ENCODE measurements at places on chromosomes 1 and 21.
A peak's percentile ranks its signal among the peaks of the same experiment; 100 is the strongest.

DNA sequence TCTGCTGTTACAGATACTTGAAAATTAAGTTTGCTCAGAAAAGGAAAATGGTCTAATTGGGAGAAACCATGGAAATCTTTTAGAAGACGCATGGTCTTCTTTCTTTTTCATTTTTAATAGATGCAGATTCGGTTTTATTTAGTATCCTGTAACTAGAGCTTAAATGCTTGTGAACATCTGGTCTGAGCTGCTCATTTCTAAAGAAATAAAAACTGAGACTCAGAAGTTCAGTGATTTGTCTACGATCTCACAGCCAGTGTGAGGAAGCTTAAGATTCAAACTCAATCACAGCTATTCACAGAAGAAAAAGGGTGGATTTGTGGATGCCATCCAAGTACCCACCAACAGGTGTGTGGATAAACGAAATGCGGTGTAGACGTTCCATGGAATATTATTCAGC lies 80.0 kb upstream of the TIAM1 start:
- DNase-seq, result no peak

- DNase-seq, result no peak
These were observed 15.2 kb downstream of the SSX2IP start for GRCh38 chr1:84675106-84675505.

GRCh38 chr1:47708658-47709018 lies 270.8 kb downstream of the FOXD2 start:
- no peak for DNase-seq

DNA sequence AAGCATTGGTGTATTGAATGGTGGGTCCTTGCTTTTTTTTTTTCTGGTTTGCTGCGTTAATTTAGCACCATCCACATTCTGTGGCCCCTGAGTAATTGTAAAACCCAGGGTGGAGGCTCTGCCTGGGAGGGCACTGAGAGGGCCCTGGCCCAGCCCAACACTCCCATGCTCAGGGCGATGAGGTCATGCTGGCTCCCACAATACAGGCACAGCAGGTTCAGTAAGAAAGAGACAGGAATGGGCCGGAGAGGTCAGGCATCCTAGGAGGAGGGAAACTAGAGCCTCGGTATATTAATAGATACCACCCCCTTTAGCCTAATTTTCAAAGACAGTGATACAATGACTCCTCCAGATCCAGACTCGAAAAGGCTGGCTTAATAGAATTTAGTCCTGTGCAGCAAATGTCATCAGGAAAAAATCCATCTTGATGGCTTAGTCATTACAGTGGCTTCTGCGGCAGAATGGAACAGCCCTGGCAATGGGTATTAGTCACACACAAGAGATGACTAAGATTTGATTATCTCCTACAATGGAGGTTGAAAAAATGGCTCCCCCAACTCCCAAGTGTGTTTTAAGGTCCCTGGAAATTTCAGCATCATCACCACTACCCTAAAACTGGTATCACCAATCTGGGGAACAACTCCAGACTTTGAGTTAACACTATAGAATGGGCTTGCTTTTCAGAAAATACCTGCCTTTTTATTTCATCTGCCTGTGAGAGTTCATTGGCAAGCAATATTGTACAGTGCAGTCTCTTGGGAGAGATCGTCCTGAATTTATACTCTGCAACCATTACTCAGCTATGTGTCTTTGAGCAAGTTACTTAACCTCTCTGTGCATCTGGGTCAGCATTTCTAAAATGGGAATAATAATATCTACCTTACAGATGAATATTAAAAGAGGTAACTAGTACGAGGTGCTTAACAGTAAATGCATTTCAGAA lies 43.9 kb upstream of the LYST start:
- DNase-seq, result no peak

GRCh38 chr1:156754219-156754618 lies 2.7 kb upstream of the HDGF start:
- DNase-seq, result no peak

GRCh38 chr1:24374891-24375786 lies 38.4 kb downstream of the STPG1 start:
- peak; percentile 34 for DNase-seq

GRCh38 chr1:167629681-167630567 lies at the start of gene RCSD1:
RCSD1 (plus strand) TSS chr1:167630232; CDS start chr1:167630424, 192 bp downstream.
- no peak for DNase-seq

DNA sequence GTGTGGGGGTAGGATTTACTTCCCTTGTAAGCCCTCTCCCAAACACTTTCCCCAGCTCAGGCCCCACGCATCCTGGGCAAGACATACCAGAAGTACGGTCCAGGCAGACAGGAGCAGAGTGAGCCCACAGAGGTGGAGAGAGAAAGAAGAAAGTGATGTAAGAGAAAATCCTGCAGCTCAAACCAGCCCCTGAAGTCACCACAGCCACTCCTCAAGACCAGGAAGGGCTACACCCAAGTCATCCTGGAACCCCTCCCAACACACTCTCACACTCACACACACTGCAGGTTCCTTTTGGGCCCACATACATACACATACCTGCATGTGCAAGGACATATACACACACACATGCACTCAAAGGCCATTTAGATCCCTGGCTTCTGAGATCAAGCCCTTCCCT lies 106.8 kb downstream of the SYT2 start:
- DNase-seq, result no peak

DNA sequence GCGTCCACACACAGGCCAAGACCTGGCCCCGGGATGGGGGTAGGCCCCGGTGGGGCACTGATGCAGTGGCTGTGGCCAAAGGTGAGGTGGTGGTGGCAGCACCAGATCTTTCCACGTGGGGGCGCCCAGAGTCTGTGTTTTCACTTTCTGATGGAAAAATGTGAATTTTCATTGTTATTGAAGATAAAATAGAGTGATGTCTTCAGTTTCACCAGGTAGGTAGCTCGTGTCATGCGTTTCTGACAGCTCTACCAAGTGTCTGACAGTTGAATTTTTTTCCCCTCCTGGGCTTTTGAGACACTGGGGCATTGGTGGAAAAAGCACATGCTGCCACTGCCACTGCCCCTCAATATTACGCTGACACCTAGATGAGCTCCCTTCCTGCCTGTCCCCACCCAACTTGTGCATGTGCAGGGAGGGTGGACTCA lies 40.0 kb upstream of the MAGOH start:
- no peak for DNase-seq
